Spleen (tissue), 13 donors: ENCODE measurements at places on chromosomes 5 and 9. TPM values are rescaled to one million over a fixed set of nuclear protein-coding genes. Genes with fewer than 3 reads are reported as not detected.

Gene FOXD4L6
- 0.04 TPM for polyA plus RNA-seq

Gene PKN3
- polyA plus RNA-seq = 9.5 TPM

Gene NIPAL4
- 0.49 TPM for polyA plus RNA-seq

Gene NME5
- polyA plus RNA-seq = 0.47 TPM

Gene MED22
- 18.8 TPM for polyA plus RNA-seq

Gene AK3
- polyA plus RNA-seq = 25.9 TPM

Gene ASPN
- 1.1 TPM for polyA plus RNA-seq

Gene PRRC1
- 16.1 TPM for polyA plus RNA-seq

Gene FAM221B
- not detected for polyA plus RNA-seq

Gene RCL1
- 12.2 TPM for polyA plus RNA-seq

Gene EPB41L4A
- 2.0 TPM for polyA plus RNA-seq

Gene TAF1L
- polyA plus RNA-seq = not detected

Gene ENG
- 63.1 TPM for polyA plus RNA-seq

Gene GARIN3
- not detected for polyA plus RNA-seq

Gene HRCT1
- 0.52 TPM for polyA plus RNA-seq

Gene IL31RA
- 0.02 TPM for polyA plus RNA-seq

Gene FRMPD1
- polyA plus RNA-seq = 0.32 TPM

Gene GALNT12
- polyA plus RNA-seq = 2.1 TPM

Gene MTX3
- polyA plus RNA-seq = 11.2 TPM

Gene SHC3
- polyA plus RNA-seq = 0.03 TPM

Gene IL3
- polyA plus RNA-seq = not detected

Gene FAM240B
- not detected for polyA plus RNA-seq

Gene SMIM33
- polyA plus RNA-seq = 0.03 TPM

Gene NR6A1
- 0.24 TPM for polyA plus RNA-seq

Gene IFNA21
- not detected for polyA plus RNA-seq

Gene GPBP1
- 75.7 TPM for polyA plus RNA-seq

Gene SV2C
- 0.13 TPM for polyA plus RNA-seq

Gene TMEM171
- 1.9 TPM for polyA plus RNA-seq
